HepG2 (cell line): ENCODE measurements at places on chromosomes 2 and 18. TPM values are rescaled to one million over a fixed set of nuclear protein-coding genes. Genes with fewer than 3 reads are reported as not detected.

GRCh38 chr18:49699303-49699702 lies 114.0 kb downstream of the ACAA2 start:
- no peak for DNase-seq

GRCh38 chr2:166960702-166961270 lies 72.5 kb downstream of the XIRP2 start:
- DNase-seq: no peak

GRCh38 chr2:160747501-160748170 lies 254.0 kb upstream of the RBMS1 start:
- DNase-seq: no peak

Gene APOB
- total RNA-seq: 2,017 and 2,515 TPM in 2 replicates
